Sigmoid colon (tissue), 7 donors: ENCODE measurements at places on chromosomes 16 and 17.

DNA sequence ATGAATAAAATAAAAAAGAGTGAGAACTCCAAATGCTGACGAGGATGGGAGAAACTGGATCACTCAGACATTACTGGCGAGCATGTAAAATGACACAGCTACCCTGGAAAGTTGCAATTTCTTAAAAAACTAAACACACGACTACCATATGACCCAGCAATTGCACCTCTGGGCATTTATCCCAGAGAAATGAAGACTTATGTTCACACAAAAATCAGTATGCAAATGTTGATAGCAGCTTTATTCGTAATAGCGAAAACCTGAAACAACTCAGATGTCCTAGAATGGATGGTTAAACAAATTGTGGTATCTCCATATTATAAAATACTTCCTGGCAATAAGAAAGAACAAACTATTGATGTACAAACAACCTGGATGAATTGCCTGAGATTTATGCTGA, 357.2 kb upstream of the ASIC2 start:
- DNase-seq: no peak

DNA sequence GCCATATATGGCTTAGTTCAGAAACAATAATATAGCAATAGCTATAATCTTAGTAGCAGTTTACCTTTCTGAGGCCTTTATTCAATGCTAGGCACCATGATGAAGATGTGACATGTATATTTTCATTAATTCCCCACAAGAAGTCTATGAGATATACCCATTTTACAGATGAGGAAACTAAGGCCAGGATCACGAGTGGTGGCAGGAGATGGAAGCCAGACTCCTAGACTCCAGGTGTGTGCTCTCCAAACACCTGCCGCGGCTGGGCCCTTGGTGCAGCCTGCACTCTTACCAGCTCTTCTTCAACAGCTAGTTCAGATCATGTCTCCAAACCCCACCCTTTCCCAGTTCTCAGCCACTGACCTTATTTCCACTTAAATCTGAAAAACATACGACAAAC, 15.2 kb downstream of the NXPH3 start:
- DNase-seq: peak; percentile 26

- DNase-seq: peak; percentile 82
These were observed 8.6 kb downstream of the HIC1 start for GRCh38 chr17:2063261-2064146.

DNA sequence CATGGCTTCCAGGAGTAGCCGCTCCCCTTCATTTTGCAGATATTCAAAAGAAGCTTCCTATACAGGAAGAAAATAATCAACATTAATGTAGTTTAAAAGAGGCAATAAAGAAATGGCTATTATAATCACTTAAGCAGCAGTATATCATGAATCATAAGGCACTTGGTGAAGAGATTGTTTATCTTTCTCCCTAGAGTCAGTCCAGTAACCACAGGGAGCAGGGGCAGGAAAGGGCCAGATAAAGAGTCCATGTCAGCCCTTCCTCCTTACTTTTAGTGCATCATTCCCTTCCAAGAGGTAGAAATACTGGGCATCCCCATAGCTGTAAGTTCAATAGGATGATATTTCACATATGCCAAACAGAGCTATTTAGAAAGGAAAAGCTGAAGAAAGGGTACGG, 184.6 kb upstream of the C17orf78 start:
- DNase-seq: no peak

DNA sequence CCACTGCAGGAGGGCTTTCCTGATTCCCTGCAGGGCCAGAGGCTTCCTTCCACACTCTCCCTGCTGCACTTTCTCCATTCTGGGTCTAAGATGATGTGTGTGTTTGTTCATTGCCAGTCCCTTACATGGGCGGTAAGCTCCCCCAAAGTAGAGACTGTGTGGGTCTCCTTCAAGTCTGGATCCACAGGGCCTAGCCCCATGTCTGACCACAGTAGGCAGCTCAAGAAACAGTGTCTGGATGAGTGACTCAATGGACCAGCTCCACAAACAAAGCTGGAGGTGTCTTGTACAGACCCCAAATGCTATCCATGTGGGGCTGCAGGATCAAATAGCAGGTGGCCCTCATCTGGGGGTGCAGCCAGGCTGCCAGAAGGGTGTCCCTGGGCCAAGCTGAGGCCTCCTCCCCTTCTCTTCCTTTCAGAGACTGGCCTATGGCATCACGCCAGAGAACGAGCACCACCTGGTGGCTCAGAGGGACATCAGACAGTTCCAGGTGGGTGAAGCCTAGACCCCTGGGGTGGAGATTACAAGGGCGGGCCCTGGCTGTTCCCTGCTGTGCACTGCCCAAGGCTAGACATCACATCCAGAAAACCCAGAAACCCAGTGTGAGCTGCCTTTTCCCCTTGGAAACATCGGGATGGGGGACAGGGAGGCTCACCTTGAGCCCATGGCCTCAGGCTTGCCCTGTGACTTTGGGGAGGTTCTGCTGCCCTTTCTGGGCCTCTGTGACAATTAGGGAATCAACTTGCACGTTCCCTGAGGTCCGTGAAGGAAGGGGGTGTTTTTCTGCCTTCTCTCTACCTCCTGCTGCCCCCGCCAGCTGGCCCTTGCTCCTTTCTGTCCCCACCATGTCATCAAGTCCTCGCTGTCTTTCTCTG, 45.9 kb downstream of the SLC6A2 start:
- DNase-seq: peak; percentile 73

- DNase-seq: no peak
These were observed 35.6 kb upstream of the GAS7 start for GRCh38 chr17:10234033-10234432.

- DNase-seq: no peak
These were observed 10.2 kb downstream of the CDH5 start for GRCh38 chr16:66376577-66377305.
